ENCODE measurements at places on chromosomes 1 and 21. TPM values are rescaled to one million over a fixed set of nuclear protein-coding genes. Genes with fewer than 3 reads are reported as not detected.

Gene OR2T12
- polyA plus RNA-seq = not detected

Gene FTCD
- polyA plus RNA-seq = 0.38 TPM

Gene OR2T8
- not detected for polyA plus RNA-seq

Gene SYCP1
- polyA plus RNA-seq = not detected

Gene VWA5B1
- polyA plus RNA-seq = not detected

Gene F13B
- polyA plus RNA-seq = not detected

Gene LEMD1
- not detected for polyA plus RNA-seq

Gene S100A13
- polyA plus RNA-seq = 205 TPM

Data from adipose tissue (tissue), 3 donors.